ENCODE measurements at places on chromosomes 3 and 15. TPM values are rescaled to one million over a fixed set of nuclear protein-coding genes. Genes with fewer than 3 reads are reported as not detected.

- no peak for DNase-seq
Observed at GRCh38 chr3:39183211-39184080, 8.9 kb downstream of the XIRP1 start.

DNA sequence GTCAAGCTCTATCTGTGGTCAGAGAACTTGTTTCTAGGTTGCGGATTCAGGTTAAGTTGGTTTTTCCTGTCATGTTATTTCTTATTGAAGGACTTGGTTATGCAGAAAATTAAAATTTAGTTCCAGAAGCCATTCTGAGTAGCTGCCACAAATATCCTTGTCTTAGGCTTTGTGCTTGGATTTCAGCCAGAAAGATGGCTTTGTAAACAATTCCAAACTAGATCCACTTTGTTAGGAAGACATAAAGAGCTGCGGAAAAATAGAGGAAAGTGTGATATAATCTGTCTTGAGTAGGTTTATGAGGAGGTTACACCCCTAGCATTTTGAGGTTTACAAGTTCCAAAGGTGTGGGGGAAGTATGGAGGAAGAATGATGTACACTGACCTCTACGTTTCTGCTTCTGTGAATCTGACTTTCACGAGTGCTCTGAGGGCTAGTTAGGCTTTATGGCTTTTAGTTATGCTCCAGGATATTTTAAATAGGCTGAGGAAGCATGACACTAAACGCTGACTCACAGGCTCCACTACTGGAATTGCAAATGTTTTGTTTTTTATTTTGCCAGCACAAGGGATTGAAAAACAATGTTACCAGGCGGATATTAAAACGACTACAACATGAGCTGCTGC, 46.3 kb upstream of the UTS2B start:
- peak; percentile 47 for DNase-seq

- DNase-seq, result no peak
Observed at GRCh38 chr15:91152896-91153581, 53.0 kb downstream of the SV2B start.

- DNase-seq, result no peak
Observed at GRCh38 chr15:46855388-46855787, 861.9 kb upstream of the SEMA6D start.

DNA sequence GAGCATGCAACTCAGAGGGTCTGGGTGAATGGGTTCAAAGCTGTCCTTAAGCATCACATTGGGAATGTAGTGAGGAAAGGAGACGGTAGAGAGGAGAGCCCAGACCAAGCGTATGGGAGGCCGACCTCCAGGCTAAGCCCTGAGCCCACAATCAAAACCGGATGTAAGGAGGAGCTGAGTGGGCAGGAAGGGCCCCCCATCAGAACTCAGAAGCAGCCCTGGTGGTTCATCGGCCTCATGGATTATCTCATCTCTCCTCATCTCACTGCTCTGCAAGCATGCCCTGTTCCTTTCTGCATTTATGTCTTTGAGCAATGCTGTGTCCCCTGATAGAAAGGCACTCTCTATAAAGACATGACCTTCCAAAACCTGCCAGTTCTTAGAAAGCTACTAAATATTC, 6.2 kb downstream of the HDC start:
- DNase-seq, result no peak

Gene NANOGP8
- not detected for total RNA-seq

Gene DOCK3
- total RNA-seq, result 0.29 TPM

Gene CHAC1
- total RNA-seq, result 1.9 TPM

Gene ACAD11
- total RNA-seq, result 6.4 TPM

Data from SJSA1 (cell line).